Omental fat pad (tissue), 4 donors: ENCODE measurements at places on chromosomes 6 and 20. TPM values are rescaled to one million over a fixed set of nuclear protein-coding genes. Genes with fewer than 3 reads are reported as not detected.

Gene SLC4A11
- 0.84 TPM for total RNA-seq

Gene NR2E1
- not detected for total RNA-seq

Gene COMMD7
- 20.6 TPM for total RNA-seq

Gene PFDN4
- 46.4 TPM for total RNA-seq

Gene WFDC5
- total RNA-seq = not detected

Gene FAM50B
- total RNA-seq = 11.7 TPM

Gene APOBEC2
- not detected for total RNA-seq

Gene DUSP15
- total RNA-seq = 3.7 TPM

Gene PRSS35
- total RNA-seq = not detected

Gene CRIP3
- total RNA-seq = 0.84 TPM

Gene TSBP1
- not detected for total RNA-seq

Gene CEP57L1
- total RNA-seq = 16.7 TPM

Gene BHLHE23
- total RNA-seq = not detected

Gene PHACTR1
- 16.7 TPM for total RNA-seq

Gene WFDC12
- not detected for total RNA-seq

Gene HCRTR2
- not detected for total RNA-seq

Gene CTAGE9
- not detected for total RNA-seq

Gene NKX2-2
- not detected for total RNA-seq

Gene BICRAL
- total RNA-seq = 13.3 TPM

Gene NMBR
- not detected for total RNA-seq

Gene CALHM6
- 6.6 TPM for total RNA-seq

Gene ID4
- total RNA-seq = 61.8 TPM

Gene RBCK1
- 49.9 TPM for total RNA-seq

Gene TRIM15
- total RNA-seq = not detected

Gene LGSN
- not detected for total RNA-seq

Gene ERMARD
- total RNA-seq = 30.3 TPM

Gene SENP6
- 125 TPM for total RNA-seq

Gene EPB41L1
- total RNA-seq = 53.3 TPM

Gene UBD
- total RNA-seq = not detected

Gene WFDC2
- 3.0 TPM for total RNA-seq

Gene TOX2
- 1.6 TPM for total RNA-seq

Gene RAET1E
- total RNA-seq = 2.9 TPM

Gene C20orf204
- total RNA-seq = 0.48 TPM

Gene RNF39
- 1.7 TPM for total RNA-seq

Gene EYA4
- total RNA-seq = 2.9 TPM

Gene OPRL1
- 4.4 TPM for total RNA-seq

Gene PSMB8
- total RNA-seq = 41.8 TPM

Gene GSTA3
- total RNA-seq = not detected

Gene MEP1A
- total RNA-seq = not detected
